ENCODE measurements at places on chromosomes 7 and 10.

DNA sequence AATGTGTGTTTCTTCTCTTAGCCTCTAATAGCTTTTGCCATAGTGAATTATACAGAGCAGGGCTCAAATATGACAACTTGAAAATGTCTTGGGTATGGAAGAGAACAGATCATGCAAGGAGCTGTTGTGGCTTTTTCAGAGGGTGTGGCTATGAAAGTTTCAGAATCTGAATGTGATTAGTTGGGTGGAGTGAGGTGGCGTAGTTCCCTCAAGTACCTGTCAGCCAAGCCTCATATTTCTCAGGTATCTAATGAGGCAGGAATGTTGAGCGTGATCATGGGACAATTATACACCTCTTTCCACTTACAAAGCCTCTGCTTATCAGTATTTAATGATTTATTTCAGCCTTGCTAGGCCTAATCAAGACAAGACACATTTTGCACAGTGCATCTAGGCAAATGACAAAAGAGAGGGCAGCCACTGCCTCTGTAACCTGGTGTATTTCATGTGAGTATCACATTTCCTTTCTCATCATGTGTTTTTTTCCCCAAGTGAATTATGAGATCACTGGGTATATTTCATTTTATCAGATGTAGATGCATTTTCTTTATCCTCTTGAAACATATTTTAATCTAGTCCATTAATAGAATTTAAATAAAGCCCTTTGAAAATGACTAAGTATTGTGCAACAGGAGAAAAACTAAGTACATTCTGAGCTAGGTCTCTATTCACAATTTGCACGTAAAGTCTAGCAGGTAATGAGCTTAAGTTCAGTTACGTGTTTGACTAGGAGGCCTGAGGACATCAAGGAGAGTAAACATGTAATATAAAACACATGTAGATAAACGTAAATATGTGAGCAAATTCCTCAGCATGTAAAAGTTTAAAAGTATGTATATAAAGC lies 644.4 kb upstream of the IGFBP3 start:
- no peak for DNase-seq

DNA sequence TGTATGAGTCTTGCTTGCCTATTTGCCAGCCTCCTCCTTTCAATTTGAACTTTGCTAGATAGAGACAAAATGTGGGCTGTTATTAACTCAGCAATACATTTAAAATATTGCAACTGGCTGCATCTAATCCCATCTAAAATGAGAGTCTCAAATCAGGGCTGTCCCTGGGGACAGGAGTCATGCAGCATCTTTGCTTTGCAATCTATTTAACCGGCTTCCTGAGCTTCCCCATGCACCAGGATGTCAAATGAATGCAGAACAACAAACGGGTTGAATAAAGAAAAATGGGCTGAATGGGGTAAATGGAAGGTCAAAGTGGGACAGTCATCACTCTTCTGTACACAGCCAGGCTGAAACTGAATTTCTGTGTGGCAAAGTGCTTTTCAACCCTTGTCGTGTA lies 89.2 kb downstream of the AOAH start:
- DNase-seq: no peak

- no peak for DNase-seq
Measured at GRCh38 chr10:68202960-68203353, 29.0 kb downstream of the ATOH7 start.

DNA sequence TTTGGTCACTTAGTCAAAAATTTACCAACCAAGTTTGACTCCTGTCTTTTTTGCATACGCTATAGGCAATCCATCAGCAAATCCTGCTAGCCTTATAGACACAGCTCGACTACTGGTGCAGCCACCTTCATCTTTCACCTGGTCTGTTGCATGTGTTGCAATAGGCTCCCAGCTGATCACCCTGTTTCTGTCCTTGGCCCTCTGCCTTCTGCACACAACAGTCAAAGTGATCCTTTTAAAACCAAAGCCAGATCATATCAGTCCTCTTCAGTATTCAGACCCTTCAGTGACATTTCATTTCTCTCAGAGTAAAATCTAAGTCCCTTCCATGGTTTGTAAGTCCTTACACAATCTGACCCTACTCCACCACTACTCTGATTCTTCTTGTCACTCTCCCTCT lies 10.9 kb upstream of the CDK6 start:
- no peak for DNase-seq

DNA sequence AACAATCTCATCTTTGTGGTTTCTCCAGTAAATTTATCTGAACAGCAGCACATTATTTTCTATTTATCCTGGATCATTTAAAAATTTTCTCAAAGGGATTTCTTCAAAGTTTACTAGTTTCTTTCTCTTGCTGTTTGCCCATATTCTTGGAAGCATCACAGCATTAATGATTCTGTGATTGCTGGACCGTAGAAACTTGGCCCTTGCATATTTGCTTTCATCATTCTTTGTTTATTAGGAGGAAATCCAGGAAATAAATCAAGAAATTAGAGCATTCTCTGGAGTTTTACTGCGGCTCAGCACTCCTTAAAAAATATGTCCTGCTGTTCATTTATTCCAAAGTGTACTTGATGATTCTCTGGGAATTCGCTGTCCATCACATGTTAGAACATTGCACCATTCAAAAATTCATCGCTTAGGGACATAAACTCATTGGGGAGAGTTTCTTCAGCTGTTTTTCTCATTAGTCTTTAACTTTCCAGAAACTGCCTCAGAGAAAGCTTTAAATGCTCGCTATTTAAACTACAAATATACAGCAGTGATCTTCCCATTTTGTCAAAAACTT lies 264.0 kb upstream of the CDC14C start:
- no peak for DNase-seq

GRCh38 chr7:152667958-152668357 lies 8.0 kb downstream of the XRCC2 start:
- no peak for DNase-seq

- DNase-seq: no peak
Measured at GRCh38 chr10:76632767-76633051, 1004.9 kb downstream of the KCNMA1 start.

GRCh38 chr7:85681241-85681640 lies 494.4 kb upstream of the SEMA3D start:
- DNase-seq: no peak

DNA sequence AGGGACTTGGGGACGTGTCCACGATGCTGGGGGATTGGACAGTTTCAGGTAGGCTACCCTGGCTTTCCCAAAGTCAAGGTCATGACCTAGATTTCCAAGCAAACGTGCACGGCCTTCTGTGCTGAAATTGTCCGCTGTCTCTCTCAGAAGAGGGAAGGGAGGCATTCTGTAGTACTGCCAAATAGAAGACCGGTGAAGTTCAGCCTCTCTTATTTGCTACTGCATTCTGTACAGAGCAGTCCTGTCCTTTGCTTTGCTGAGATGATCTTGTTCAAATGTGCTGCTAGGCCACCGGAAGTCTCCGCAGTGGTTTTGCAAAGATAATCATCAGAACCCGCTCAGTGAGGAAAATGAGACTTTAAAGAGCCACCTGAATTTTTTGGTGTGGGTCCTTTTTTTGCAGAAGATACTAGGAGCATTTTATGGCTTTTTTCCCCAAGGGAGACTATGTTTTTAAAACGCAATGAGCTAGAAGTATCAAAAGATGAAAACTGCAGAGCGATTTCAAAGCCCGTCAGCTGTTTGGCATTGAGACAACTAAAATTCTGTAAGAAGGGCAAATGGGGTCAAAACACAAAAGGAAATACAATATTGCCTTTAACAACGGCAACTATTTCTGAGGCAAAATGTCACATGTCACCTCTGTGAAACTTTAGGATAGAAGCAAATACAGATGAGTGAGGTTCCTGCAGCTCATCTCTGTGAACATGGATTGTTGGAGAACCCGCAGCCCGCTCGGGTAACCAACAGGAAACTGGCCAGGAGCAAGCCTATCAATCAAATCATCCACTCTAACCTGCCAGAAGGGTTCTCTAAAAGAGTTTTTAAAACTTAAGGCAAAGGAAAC lies 1.3 kb upstream of the NMT2 start:
- peak; percentile 49 for DNase-seq

GRCh38 chr7:80420876-80421275 lies 91.0 kb downstream of the GNAT3 start:
- DNase-seq: no peak

DNA sequence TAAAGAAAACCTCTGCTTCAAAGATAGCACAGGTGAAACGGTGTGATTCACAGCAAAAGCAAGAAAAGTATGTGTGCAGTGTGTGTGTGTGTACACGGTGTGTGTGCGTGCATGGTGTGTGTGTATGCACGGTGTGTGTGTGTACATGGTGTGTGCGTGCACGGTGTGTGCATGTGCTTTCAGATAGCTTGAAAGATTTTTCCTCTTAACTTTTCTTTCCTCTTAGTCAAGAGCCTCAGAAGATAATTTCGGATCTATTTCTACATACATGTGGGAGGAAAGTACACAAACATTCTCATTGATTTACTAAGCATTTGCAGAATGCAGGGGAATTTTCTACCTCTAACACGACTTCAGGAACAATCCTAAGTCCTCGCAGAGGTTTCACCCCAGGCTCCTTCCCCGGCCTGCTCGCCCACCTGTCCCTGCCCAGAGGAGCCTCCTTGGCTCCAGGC lies 2.9 kb downstream of the FGFR2 start:
- no peak for DNase-seq

GRCh38 chr10:79136236-79137005 lies 67.7 kb downstream of the ZMIZ1 start:
- DNase-seq: no peak

DNA sequence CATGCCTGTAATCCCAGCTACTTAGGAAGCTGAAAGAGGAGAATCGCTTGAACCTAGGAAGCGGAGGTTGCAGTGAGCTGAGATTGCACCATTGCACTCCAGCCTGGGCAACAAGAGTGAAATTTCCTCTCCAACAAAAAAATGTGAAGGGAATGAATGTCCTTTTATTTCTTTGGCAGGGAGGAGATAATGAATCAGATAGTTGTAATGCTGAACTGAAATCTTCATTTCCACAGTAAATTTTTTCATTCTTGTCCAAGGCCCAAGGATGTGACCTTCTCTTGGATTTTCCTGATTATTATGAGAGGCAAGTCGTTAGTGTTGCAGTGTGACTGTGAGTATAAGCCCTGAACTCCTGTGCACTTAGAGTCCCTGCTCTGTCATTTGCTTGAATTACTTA lies 13.6 kb downstream of the STAMBPL1 start:
- DNase-seq: no peak

- DNase-seq: no peak
Measured at GRCh38 chr10:10394933-10395658, 622.6 kb upstream of the CELF2 start.

DNA sequence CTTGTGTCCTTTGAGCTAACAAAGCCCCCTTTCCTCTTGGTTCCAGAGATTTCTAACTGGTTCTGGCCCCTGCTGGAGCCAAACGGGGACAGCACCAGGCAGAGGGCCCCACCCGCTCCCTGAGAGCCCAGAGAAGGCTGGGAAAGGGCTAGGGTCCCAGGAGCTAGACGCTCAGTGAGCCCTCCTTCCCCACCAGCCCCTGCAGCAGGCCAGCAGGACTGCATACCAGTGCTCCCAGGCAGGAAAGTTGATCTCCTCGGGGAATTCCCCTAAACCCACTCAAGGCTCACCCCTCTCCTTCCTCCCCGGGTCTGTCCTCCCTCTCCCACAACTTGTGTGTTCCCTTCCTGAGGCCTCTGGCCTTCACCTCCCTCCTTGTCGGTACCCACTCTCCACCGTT lies 47.7 kb downstream of the PAX2 start:
- no peak for DNase-seq

DNA sequence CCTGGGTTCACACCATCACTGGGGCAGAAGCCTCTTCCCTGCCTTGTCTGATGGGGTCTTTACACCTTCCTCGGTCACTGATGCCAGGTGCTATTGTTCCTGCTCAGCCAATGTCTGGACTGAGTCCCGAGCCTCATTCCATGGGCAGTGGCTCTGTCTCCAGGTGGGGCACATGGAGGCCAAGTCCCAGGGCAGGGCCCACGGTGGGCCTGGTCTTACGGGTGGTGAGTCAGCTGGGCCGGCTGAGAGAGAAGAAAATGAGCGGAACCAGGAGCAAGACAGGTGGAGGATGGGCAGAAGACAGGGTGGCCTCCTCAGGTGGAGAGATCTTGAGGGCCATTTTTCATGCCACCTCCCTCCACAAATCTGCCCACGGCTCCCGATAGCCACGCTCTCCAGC lies 131.7 kb upstream of the FAM20C start:
- no peak for DNase-seq

GRCh38 chr10:17808971-17809841 lies at the start of gene MRC1:
Gene MRC1, plus strand, starts transcription at chr10:17809348. Its CDS starts 118 bp downstream, at chr10:17809466.
- DNase-seq: no peak

DNA sequence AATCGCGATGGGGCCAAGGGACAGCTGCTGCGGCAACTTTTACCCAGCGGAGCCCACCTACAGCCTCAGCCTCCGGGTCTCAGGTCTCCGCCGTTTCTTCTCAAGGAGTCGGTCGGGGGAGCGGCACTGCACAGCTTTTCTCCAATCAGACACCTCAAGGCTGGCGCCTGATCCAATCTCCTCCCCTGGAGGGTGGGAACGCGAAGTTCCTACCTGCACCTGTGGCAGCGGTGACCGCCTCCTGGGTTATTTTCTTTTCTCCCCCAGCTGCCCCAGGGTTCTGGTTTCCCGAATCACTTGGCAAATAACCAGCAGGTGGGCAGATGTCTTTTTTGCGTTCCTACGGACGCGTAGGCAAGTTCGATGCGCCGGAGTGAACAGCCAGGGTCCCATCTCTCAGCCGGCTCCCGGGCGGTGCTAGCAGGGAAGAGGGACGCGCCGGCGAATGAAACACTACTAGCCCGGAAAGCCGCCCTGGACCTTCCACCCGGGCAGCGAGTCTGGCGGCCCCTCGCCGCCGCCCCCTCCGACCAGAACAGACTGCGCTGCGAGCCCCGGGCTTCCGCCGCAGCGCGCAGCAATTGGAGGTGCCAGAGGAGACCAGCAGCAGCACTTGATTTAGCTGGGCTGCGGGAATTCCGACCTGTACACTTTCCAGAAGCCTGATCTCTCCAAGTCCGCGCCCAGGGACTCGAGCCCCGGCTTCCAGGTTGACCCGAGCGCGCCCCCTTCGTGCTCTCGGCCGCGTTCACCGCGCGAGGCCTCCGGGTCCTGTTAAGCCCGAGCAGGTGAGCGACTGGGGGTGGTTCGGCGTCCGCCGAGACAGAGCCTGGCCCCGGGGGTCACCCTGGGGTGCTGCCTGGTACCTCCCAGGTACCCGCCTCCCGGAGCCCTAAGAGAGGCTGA lies at the start of gene PRR15:
Gene PRR15 (plus strand): TSS at position 246 of the 906 bp plus-strand sequence. CDS start 2,495 bp downstream, outside the sequence.
- DNase-seq: no peak

DNA sequence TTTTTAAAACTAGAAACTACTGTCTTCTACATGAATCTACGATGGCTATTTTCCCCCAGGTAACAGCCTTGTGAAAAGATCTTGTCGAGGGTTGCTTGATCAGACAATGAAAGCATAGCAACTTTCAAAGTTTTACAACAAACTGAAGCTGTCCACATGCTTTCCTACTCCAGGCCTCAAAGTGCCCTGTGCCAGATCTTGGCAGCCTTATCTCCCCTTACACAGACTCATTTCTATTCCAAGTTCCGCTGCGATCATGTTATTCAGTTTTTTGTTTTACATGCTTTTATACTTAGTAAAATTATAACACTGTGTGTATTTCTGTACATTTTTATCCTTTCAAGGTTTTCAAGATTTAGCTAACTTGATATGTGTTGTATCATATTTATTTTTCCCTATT lies 661.7 kb upstream of the SORCS1 start:
- no peak for DNase-seq

- no peak for DNase-seq
Measured at GRCh38 chr7:44712012-44712411, 36.6 kb upstream of the ZMIZ2 start.

GRCh38 chr7:47611045-47611511 lies 29.2 kb upstream of the TNS3 start:
- DNase-seq: no peak
